ENCODE measurements at places on chromosomes 5 and 9.
A peak's percentile ranks its signal among the peaks of the same experiment; 100 is the strongest.

DNA sequence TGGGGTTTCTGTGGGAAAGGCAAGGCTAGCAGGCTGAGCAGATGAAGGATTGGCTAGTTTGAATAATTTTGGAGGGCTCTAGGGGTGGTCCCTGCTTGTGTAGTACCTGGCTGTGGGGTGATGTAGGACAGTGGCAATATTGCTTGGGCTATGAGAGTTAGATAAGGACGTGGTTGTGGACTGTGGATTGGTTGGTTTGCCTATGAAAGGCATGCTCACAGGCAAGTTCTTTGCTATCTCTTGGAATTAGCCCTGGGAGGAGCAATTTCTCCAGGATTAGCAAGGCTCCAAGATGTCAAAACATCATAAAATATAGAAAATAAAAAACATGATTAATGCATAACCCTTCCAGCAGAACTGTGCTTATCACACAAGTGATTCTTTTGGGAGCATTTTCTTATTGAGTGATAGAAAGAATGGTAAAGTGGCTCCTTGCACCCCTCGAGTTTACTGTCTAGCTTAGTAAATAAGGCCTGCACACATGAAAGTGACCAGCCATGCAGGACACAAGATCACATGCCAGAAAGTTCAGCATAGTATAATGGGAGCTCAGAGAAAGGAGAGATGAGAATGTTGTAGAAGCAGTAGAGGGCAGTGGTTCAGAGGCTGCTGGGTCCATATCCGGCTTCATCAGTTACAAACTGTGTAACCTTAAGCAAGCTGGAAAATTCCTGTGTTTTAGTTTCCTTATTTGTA, 13.8 kb downstream of the AOPEP start:
- DNase-seq = no peak

DNA sequence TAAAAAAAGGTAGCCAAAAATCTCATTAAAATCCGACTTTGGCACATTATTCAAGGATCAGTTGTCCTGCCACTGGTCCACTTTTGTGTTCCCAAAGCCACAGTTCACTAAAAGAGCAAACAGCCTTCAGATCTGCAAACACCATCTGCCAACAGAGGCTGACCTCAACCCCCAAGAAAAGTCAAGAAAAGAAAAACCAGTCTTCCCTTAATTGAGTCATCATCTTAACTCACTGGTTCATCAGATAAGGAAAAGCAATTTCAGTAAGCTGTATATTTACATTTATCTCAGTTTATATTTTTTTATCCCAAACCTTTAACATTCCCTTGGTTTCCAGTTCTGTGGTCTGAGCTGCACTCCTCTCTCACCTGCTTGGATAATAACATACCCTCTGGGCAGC, 21.2 kb downstream of the RASEF start:
- DNase-seq = no peak

DNA sequence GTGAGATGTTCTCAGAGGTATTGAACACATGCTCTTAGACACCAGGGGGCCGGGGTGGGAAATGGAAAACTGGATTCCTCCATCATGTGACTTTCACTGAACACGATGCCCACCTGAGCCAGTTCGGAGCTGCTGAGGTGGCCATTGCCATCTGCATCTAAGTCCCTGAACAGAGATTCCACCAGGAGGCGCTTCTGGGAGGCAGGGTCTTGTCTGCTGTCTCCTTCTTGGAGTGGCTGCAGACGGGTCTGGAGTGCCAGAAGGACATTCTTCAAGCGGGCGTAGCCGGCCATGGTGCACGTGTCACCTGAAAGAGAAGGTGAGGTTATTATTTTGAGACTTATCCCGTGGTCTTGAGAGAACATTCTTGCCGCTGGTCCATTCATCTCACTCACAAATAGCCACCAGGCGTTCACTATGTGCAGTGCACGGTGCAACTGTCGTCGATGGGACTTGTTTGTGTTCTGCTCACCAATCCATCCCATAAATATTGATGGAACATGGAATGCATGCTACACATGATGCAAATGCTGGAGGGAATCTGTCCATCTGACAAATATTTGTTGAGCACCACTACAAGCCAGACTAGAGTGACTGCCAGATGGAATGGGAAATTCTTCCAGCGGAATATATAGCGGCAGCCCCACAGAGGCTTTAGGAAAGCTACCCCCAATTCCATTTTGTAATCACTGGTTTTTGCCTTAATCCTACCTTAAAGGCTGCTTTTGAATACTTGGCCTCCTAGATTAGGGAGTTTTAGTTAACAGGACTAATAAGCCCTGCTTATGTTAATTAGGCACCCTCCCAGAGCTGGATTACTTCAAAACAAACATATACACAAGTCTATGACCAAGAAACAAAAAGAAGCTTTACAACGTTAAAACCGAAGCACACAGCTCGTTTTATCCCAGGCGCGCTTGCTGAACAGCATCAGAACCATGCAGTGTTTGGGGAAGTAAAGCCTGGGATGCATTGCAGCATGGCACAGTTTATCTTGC, 264.8 kb downstream of the HSPA4 start:
- DNase-seq = no peak

DNA sequence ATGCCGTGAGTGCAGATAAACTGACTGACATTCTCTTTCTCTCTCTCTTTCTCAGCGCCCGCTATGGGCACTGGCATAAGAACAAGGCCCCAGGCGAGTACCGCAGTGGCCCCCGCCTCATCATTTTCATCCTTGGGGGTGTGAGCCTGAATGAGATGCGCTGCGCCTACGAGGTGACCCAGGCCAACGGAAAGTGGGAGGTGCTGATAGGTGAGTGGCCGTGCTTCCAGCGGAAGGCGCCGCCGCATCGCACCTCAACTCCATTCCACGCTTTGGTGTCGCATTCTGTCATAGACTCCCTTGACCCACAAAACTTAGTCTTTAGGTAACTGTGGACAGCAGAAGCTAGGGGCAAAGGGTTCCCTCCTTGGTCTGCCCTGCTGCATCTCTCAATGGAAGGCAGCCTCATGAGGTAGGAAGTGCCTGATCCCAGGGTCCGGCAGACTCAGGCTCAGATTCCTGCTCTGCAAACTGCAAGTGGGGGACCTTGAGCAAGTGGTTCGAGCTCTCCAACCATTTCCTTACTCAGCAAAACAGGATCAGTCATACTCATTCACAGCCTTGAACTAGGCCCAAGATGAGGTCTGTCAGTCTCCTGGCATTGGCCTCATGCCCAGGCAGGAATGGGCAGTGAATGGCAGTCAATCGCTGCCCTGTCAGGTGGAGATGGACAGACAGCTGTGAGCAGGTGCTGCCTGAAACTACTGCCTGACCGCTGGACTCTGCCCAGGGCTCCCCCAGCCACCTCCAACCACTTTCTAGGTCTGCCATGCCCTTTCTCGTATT, 24.2 kb upstream of the CFAP157 start:
- no peak for DNase-seq

- no peak for DNase-seq
Measured at GRCh38 chr9:101342595-101342994, 42.2 kb downstream of the BAAT start.

DNA sequence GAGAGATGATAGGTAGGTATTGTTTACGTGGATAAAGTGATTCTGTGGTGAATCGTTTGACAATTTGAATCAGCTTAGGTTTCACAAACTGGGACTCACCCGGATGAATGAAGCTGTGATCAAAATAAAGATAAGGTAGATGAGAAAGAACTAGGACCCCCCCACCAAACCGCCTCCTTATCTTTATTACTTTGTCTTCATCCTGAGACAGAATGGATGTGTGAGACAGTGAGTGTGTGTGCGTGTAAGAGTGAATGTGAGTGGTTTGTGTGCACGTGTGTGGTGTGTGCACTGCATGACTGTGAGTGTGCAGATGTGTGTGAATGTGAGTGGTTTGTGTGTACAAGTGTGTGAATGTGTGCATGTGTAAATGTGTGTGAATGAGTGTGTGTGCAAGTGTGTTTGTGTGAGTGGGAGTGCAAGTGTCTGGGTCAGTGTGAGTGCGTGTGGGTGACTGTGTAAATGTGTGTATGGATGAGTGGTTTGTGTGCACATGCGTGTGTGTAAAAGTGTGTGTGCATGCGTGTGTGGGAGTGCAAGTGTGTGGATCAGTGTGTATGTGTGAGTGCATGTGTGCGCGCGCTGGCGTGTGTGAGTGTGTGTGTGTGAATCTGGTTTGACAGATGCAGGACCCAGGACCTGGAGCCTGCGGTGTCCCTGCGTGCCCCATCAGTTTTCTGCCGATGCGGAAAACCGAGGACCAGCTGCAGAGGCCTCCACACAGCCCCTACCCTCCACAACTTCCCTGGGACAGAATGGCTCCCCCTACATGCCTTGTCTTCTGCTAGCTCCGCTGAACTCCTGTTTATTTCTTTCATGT, 11.4 kb upstream of the ENG start:
- no peak for DNase-seq

DNA sequence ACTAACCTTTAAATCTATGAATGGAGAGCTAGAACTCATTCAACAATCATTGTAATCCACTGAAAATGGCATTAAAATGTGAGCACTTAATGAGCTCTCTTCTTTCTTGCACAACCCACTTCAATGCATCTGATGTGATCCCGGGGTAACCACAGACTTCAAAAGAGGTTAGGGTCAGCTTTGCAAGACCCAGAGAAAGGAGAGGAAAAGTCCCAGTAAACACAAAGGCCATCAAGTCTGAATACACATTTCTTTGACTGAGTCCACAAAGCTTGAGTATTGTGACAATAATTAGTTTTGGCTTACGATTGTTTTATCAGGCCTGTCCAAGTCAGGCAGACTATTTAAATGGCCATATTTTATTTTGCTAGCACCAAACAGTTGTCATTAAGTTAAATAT, 148.8 kb upstream of the ZNF608 start:
- no peak for DNase-seq

GRCh38 chr5:97627272-97627671, 444.2 kb upstream of the RIOK2 start:
- DNase-seq = no peak

DNA sequence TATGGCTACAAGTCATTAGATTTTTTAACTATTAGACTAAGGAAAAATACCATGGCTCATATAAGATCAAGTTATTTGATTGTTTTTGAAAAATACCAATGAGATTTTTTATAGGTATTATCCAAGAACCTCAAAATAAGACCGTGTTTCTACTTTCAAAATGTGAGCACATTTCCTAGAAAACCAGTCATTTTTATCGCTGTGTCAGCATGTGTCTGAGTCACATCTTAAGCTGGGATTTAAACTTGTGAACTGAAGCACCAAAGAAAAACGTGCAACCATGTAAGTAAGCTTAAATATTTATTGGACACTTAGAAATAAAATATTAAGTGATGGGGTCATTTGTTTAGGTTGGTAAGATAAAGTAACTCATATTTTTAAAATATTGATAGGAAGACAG, 1676.0 kb upstream of the NUDT12 start:
- DNase-seq = no peak

GRCh38 chr5:88660264-88660946, 222.6 kb downstream of the MEF2C start:
- DNase-seq = no peak

- no peak for DNase-seq
Measured at GRCh38 chr9:14057368-14058324, 256.3 kb downstream of the NFIB start.

- DNase-seq = no peak
Measured at GRCh38 chr9:18688581-18689565, 214.9 kb downstream of the ADAMTSL1 start.

DNA sequence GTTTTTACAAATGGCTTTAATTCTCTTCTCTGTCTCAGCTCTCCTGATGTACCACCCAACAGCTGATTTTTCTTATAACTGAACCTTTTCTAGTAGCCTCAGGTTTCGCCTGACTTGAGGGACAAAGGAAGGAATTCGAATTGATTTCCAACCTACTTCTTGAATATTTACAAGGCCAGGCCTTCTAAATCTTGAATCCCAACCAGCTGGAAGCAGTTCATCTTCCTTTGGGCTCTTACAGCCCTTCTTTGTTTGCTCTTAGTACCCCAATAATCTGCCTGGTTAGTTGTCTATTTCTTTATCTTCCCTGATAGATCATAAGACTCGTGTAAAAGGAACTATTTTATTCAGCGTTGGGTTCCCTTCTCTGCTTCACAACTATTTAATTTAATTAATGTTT, 95.9 kb downstream of the NLN start:
- DNase-seq = no peak

GRCh38 chr9:25917731-25918362, 239.6 kb upstream of the TUSC1 start:
- DNase-seq = no peak

GRCh38 chr5:174571662-174572397, 152.6 kb upstream of the MSX2 start:
- DNase-seq = peak; percentile 78

DNA sequence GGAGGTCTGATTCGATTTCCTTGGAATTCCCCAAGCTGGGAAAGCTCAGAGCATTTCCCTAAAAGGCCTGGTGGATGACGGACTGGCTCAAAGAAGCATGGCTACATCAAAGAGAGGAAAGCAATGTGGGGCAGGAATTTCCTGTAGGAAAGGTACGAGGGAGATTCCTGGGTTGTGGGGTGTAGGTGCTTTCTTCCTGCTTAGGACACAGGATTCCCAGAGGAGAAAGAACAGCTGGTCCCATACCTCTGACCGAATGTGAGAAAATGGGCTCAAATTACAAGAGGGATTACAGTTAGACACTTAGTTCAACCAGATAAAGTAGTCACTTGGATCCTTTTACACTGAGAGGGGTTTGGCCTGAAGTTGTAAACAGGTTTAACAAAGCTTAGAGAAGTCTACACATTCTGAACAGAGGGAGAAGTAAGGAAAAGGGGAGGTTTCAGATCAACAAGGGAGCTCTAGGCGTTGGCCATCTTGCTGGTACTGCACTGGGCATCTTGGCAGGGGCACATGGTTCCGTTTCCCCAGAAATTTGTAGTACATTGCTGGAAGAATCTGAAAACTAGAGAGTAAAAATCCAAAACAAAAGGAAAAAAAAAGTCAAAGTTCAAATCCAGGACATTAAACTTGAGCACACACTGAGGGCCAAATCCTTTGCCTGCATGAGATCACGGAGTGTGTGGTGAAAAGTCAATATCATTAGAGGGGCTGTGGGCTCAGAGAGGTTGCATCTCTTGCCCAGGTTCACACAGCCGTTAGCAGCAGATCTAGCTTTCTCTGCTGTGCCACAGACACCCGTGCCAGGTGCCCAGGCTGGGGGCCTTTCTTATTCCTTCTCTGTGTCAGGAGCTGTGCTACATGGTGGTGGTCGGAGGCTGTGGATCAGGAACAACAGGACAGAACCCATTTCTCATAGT, 171.3 kb downstream of the RGS3 start:
- no peak for DNase-seq

DNA sequence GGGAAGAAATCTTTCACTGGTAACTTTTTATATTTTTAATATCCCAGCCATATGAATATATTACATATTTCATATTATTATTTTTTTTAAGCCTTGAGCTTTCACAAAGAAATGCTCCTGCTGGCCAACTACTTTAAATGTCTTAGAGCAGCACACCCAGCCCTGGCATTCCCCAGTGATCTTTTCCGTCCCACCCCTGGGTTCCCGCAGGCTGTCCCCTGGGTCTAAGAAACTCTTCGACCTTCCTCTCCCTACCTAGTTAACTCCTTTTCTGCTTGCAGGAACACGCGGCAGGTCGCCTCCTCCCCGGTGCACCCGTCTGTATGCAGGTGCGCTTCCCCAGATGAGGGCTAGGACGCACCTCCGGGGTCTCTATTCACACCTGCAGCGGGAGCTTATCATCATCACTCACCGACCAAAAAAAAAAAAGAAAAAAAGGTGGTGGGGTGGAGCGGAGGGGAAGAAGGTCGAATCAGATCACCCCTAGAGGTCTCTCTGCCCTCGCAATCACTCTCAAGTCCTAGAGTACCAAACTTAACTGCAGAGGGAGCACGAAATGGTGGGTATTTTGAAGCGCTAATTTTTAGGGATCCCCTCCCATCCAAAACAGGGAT, 696 bp downstream of the ZFP62 start:
- no peak for DNase-seq

All from brain pericyte (primary cell).